ENCODE measurements at places on chromosomes 6 and 20.

GRCh38 chr6:15588971-15589634, 73.7 kb downstream of the DTNBP1 start:
- no peak for DNase-seq

DNA sequence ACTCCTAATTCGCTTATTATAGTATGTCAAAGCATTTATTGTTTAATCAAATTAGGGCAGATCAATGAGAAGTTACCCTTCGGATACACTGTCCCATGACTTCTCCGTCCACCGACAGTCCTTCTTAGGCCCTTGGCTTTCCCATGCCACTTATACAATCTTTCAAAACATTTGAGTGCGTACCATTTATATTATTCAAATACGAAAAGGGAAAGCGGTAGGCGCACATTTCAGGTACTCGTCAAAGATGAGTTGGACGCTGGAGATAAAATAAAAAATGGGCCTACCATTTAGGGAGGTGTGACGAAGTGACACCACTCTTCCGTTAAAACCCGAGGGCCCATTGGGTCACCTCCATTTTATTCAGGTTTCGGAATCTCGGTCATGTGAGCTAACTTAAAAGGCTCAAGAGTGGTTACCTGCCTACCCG, 542 bp upstream of the AFG1L start:
- DNase-seq = no peak

GRCh38 chr6:73817253-73817652, 121.2 kb downstream of the CD109 start:
- no peak for DNase-seq

DNA sequence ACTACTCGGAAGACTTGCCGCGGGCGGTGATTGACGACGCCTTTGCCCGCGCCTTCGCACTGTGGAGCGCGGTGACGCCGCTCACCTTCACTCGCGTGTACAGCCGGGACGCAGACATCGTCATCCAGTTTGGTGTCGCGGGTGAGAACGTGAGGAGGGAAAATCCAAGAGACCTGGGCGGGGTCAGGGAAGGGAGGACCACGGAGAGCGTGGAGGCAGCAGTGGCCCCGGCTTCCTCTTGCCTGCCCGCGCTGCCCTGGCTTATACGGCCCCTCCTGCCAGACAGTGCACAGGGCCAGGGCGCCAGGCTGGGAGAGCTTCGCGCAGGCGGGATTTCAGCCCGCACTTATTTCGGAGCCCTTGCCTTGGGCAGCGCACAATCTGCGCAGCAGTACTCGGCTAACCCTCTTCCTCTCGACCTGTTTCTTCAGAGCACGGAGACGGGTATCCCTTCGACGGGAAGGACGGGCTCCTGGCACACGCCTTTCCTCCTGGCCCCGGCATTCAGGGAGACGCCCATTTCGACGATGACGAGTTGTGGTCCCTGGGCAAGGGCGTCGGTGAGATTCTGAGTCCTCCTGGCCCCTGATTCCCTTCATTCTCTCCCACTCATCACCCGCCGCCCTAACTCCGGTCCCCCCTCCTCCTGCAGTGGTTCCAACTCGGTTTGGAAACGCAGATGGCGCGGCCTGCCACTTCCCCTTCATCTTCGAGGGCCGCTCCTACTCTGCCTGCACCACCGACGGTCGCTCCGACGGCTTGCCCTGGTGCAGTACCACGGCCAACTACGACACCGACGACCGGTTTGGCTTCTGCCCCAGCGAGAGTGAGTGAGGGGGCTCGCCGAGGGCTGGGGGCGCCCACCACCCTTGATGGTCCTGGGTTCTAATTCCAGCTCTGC, 2.0 kb downstream of the MMP9 start:
- DNase-seq = no peak

GRCh38 chr20:17558154-17558940, 11.5 kb upstream of the DSTN start:
- no peak for DNase-seq

- DNase-seq = no peak
Measured at GRCh38 chr20:16178546-16179135, 394.6 kb downstream of the KIF16B start.

GRCh38 chr6:166619912-166620311, 7.1 kb downstream of the RPS6KA2 start:
- DNase-seq = no peak

DNA sequence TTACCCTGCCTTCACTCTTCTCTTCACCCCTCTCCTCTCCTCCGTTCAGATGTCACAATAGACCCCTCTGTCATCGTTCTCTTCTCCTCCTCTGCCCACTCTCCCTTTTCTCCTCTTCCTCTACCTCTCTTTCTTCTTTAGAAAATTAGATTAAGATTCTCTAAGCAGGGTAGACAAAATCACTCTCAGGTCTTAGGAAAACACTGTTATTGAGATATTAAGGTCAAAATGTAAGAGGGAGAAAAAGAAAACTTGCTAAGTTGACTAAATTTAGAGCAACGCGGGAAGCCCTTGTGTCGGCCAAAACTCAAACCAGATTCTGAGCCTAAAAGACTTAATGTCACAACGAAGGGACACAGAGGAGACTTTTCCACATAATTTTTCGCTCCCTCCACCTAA, 22.1 kb upstream of the ZNF184 start:
- no peak for DNase-seq

- DNase-seq = no peak
Measured at GRCh38 chr6:129342243-129342642, 367.7 kb downstream of the ARHGAP18 start.

DNA sequence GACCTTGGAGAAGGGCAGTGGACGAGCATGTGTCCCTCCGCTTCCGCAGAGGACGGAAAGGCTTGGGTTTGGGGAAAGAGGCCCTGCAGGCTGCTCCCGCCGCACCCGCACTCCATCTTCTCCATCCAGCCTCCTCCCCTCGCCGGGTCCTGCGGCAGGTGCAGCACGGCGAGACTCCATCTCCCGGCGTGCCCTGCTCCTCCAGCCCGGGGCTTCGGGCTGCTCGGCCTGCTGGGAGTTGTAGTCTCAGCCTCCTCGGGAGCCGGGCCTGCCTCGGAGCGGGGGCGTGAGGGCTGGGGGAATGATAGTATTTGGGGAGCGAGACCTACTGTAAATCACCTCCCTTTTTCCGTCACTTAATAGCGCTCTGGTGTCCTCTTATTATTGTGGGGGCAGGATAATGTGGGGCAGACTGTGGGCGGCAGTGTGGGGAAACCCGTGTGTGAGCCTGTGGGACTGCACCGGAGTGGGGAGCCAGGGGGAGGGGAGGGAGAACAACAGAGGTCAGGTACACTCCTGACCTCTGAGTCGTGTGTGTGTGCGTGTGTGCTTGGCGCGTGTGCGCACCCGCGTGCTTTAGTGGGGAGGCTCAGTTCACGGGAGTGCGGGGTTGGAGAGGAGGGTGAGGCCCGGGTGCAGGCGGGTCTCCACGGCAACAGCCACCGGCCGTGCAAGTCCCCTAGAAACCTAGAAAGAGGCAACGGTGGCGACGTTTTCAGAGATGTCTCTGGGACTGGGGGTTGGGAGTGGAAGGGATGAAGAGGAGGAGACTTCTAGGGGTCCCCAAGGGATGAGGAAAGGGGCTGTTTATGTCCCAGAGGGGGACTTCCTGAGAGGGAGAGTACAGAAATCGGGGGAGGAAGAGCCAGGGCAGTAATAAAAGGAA, 4.1 kb downstream of the TTBK1 start:
- peak; percentile 85 for DNase-seq

DNA sequence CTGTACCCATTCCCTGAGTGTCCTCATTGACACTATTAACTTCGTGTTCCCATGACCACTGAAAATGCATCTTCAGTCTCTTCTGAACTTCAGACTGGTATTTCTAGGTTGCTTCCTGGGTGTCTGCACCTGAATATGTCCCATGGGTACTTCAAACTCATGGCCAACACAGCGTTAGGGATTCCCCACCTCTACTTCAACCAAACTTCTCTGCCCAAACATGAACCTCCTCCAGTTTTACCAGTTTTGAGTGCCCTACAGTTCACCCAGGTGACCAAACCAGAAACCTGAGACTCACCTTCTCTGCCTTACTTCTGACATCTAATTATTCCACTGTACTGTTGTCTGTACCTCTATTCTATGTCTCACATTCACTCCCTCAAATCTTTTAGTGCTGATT, 99.5 kb upstream of the SUPT3H start:
- no peak for DNase-seq

DNA sequence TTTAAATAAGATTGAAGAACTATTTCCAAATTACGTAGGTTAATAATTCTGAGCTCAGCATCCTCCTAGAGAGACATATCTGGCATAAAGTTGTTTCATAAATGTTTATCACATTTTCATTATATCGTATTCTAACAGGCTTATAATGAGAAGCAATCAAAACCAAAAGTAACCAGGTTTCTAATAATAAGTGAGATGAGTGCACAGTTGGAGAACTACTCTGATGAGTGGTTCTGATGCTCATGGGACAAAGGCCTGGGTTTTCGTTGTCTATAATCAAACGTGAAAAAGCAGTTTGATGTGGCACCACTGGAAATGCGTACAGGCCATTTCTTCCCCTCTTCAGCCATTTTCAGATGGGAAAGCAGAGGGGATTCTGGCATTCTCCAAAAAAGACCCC, 4.7 kb upstream of the SERPINB6 start:
- no peak for DNase-seq

DNA sequence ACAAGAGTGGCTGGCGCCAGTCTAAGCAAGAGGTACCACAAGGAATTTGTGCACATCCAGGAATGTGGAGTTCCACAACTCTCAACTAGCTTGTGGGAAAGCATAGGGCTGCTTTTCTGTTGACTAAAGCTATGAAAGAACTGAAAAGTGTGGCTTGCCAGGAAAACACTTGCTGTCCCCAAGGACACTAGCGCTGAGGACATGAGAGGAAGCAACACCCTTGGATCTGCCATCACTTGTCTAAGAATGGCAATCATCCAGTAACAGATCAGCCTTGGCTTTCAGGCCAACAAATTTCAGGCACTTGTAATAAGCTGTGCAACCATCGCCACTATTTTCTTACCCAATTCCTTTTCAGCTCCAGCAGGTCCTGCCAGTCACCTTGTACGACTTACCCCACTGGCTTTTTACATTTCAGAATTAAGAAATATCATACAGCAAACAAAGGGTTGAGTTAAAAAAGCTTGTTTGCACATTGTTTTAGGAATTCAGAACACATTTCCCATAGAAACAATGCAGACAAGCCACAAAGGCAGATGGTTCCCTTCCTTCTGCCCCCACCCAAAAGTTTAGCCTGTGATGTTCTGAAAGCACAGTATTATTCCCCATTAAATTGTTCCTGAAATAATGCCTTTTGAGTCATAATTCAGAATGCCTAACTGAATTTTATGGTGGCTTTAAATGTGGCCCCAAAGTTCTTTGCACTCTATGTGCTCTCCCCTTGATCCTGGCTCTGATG, 57.9 kb upstream of the SSTR4 start:
- no peak for DNase-seq

DNA sequence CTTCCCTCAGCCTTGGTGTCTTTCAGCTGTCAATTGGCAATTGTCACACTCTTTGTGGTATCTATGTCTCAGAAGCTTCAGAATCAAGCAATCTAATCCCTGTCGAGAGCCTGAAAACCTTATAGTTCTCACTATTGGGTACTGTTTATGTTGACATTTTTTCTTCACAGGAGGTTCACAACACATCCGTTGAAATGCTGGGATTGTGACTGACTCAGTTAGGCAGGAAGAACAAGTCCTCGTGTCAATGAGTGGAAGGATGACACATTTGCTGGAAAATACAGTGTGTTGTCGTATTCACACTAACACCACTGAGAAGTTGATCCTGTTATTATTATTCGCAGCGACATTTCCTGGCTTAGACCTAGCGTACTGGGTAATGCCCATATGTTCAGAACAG, 163.9 kb upstream of the CITED2 start:
- DNase-seq = no peak

DNA sequence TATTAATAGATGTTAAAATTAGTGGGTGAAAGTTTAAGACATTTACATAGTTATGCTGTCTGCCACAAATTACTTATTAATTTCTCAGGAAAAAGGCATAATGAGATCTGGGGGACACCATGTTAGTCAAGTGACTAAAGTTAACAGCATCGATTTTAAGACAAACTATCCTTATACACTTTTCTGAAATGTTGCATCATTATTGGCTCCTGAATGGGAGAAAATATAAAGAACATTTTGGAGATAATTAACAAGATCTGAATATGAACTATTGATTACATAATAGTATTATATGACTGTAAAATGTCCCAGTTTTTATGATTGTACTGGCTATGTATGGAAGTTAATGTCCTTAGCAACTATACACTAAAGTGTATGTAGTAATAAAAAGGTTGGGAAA, 7.9 kb downstream of the OR2B3 start:
- DNase-seq = no peak

GRCh38 chr6:156658186-156658965, 118.8 kb upstream of the ARID1B start:
- no peak for DNase-seq

DNA sequence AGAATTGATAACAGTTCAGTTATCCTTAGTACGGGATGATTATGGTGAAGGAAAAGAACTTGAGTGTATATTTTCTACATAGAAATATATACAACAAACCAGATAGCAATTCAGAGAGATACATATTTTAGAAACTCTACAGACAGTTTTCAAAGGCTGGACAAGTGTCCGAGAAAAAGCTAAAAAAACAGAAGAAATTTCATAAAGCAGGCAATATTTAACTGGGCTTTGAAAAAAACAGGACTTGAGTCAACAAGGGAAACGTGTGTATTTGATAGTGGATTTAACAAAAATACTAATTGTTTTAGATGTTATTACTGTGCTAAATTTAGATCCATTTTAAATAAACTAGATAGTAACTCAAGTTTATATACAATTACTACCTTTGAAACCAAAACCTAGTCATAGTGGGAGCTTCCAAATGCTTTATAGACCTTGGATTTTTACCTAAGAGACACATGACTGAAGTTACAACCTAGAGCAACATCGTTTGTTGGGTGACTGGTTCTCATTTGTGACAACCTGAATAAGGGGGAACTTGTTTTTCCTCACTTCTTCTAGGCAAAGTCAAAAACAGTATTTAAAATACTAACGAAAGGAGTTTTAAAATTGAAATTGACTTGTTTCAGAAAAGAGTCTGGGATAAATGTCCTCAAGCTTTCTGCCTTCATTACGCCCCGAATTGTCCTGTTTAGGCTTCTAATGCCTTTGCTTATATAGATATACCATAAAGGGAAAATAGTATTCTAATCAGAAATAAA, 116.7 kb upstream of the PRSS16 start:
- no peak for DNase-seq
